ENCODE measurements at places on chromosomes 1 and 21.

DNA sequence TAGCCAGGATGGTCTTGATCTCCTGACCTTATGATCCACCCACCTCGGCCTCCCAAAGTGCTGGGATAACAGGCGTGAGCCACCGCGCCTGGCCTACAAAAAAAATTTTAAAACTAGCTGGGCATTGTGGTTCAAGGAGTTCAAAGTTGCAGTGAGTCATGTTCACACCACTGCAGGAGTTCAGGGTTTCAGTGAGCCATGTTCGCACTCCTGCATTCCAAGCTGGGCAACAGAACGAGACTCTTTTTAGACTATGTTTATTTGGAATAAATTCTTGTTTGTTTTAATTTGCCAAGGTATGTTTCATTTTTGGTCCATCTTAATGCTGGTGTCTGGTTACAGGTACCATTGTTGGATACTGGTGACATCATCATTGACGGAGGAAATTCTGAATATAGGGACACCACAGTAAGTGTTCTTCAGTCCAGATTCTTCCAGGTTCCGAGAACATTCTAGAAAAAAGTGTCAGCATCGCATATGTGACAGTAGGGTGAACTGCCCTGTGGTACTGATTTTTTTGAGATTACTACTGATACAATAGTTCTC lies 3.9 kb downstream of the PGD start:
- no peak for DNase-seq

- DNase-seq, result no peak
These were observed 4.9 kb upstream of the KIF14 start for GRCh38 chr1:200625381-200625824.

DNA sequence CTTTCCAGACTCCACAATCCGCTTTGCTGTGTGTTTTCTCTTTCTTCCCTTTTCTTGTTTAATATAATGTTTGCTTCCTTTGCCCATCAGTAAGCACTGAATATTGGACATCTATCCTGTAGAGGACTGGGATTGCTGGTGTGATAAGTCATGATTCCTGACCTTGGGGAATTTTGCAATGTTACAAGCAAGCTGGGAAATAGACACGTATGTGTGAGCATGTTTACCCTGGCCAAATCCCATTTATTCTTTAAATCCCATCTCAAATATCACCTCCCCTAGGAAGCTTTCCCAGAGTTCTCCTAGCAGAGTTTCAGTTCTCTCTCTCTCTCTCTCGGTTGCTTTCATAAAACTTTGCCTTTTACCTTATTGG lies 155.3 kb downstream of the ROR1 start:
- no peak for DNase-seq

GRCh38 chr21:35697321-35697808 lies 363.0 kb downstream of the SETD4 start:
- no peak for DNase-seq

DNA sequence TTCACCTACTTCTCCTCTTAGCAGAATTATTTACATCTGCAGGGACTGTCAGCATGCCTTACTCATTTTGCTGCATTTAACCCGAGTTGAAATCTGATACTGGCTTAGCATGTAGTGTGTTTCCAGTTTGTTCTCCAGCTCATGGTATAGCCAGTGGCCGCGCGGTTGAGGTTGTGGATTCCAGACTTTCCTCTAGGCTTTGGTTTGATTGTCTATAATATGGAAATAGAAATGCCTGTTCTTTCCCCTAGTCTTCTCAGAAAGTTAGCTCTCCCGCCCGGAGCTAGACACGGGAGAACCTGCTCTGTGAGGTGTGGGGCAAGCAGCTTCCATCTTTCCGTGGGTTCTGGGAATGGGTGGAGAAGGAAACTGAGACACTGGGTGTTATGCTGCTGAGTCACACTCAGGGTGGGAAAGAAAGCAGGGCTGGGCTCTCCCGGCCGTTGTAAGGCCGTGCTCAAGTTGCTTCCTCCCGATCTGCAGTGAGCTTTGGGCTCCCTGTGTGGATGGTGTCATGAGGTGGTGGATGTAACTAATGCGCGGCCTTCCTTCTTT lies 206.8 kb upstream of the TMEM51 start:
- no peak for DNase-seq

DNA sequence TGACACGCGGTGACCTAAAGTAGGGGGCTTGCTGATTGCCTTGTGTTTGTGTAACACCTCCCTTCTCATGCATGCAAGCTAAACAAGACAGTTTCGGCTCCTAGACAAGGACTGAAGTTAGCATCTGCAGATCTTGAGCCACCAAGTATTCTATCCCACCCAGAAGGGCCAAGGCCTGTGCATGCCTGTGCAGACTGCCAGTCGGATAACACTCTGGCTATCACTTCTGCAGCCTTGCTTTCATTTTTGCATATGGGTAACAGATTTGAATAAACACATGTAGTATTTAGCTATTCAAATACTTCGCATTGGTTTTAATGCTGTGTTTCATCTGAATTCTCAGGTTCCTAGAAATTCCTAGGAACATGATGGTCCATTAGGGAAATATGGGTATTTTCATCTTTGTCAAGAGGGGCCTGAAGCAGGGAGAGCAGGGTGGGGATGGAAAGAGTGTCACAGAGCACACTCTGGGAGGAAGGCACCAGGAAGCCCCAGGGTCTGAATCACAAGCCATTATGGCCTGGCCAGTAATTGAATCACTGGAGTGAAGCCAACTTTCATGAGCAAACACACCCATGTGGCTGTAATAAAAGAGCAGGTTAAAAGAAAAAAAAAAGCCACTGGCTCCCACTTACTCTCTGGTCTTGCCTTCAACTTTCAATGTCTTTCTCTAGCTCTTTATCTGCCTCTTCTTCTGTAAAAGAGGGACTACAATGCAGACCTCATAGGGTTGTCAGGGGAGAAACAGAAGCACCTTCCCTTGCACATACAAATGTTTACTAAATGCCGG lies 28.3 kb downstream of the GADD45A start:
- DNase-seq, result no peak

GRCh38 chr1:10773851-10774614 lies 22.4 kb downstream of the CASZ1 start:
- no peak for DNase-seq

GRCh38 chr21:34800797-34801518 lies 132.2 kb downstream of the CLIC6 start:
- DNase-seq, result no peak

DNA sequence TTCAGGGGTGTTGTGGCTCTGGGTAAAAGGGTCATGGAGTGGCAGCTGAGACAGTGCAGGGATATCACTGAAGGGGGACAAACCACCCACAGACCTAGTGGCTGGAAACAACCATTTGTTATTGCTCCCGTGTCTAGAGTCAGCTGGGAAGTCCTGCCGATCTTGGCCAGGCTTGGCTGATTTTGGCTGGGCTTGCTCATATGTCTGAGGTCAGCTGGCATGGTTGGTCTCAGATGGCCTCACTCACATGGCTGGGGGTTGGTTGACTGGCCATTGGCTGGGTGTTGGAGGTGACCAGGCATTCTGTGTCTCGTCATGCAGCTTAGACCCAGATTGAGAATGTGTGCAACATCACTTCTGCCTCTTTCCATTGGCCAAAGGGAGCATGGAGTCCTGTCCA lies 203.8 kb upstream of the POU3F1 start:
- DNase-seq, result no peak

DNA sequence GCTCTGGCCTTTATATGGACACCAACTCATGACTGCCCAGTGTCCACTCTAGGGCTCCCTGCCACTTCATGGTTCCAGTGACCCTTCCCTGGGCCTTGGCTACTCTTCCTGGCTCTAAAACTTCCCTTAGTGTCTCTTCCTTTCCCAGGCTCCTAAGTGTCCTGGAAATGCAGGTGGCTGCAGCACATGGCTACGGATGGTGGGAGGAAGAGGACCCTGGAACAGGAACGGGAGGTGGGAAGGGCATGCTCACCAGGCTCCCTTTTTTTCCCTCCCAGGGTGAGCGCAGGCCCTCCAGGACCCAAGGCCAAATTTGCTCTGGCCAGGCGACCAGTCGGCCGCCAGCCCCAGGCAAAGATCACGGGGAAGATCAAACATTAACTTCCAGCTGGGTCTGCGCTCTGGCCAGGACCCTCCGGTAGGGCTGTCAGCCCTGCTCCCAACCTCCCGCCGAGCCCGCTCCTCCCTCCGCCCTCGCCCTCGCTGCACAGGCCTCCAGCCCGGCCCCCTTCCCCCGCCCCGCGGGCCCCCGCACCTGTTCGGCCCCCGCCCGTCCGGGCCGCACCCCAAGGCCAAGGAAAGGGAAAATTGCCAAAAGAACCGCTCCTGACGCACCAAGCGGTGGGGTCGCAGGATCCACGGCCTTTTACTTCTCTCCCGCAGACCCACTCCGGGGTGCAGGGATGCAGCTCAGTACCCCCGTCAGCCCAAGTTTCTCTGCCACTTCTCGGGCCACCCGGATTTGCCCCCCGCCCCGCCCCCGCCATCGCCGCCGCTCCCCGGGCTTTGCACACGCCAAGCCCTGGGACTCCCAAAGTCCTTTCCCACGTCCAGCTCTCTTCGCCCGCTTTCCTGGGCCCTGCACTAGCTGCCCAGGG lies 894 bp downstream of the TCEA3 start:
- DNase-seq, result no peak

DNA sequence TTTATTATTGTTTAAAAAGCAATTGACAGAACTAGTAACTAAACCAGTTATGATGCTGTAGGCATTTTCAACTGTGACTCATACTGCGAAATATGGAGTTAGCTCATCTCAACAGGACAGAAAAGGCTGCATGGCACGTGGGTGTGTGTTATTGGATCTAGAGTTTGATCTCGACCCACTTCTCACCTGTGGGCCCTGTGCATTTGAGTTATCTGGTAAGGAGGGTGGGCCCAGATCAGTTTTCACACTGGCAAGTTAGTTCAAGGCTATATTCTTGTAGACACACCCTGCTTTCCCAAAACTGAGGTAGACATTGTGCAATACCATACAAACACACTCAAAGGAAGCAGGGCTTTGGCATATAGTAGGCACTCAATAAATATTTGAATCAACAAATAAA lies 71.3 kb upstream of the PRDX6 start:
- no peak for DNase-seq

DNA sequence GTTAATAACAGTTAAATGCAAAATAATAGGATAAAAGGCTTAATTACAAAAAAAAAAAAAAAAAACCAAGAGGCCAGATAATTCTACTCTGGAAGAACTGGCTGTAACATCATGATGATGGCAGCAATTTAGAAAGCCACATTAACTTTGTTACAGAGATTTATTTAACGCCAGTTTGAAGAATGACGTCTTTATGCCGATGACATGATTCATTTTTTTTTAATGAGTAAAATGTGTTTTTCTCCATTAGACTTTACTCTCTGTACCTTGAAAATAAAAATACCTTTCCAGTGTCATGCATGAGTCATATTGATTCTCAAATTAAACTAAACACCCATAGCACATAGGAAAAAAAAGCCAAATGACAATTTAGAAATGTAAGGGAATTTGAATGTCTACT lies 226.1 kb downstream of the RGS7 start:
- no peak for DNase-seq

- DNase-seq, result no peak
These were observed 66.7 kb downstream of the CCDC30 start for GRCh38 chr1:42529724-42530181.

DNA sequence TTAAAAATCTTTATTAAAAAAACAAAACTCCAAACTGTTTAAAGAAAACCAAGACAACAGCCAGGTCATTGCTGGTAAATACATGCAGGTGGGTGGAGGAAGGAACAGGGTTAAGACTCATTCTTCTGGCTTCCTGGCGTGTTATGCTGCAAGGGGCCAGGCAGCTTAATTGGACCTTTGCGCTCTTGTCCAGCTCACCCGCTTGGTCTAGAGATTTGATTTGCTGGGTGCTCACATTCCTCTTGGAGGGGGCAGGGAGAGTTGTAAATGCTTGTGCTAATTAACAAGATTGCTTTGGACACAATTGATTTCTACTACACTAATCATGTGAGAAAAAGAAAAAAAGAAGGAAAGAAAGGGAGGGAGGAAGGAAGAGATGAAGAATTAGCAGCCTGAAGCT lies 10.5 kb downstream of the CEP104 start:
- DNase-seq, result no peak

DNA sequence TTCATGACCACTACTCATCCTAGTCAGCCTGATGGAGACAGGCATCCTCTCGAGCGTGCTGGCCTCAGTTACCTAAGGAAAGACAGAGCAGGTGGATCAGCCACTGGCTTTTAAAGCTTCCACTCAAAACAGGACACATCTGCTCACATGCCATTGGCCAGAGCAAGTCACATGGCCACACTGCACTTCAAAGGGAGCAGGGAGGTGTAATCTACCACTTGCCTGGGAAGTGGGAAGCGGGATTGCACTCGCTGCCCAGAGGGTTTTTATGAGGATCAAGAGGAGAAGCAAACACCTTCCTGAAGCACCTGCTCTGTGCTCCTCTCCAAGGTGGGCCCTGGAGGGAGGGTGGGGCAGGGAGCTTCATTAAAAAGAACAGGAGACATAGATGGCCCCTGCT lies 108.0 kb downstream of the TAS1R2 start:
- no peak for DNase-seq

GRCh38 chr21:45354970-45355369 lies 50.0 kb upstream of the COL18A1 start:
- no peak for DNase-seq

- no peak for DNase-seq
These were observed 1.4 kb downstream of the MASP2 start for GRCh38 chr1:11045428-11046269.

GRCh38 chr1:3542676-3543075 lies 68.6 kb downstream of the MEGF6 start:
- DNase-seq, result no peak

DNA sequence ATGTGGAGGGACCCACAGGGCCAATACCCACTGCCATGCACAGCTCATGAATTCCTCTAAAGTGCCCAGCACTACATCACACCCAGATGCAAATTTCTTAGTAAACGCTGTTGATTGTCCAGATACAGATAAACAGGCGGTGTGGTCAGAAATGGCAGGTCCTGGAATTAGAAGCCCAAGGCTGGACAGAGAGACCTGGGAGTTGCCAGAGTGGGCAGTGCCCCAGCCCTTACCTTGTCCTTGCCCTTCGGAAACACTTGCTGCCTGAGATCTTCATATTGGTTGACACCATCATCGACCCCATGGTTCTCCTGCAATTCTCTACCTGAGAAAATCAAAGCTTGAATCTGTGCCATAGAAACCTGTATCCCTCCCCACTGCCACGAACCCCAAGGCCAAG lies 149.3 kb upstream of the ETV3 start:
- no peak for DNase-seq

DNA sequence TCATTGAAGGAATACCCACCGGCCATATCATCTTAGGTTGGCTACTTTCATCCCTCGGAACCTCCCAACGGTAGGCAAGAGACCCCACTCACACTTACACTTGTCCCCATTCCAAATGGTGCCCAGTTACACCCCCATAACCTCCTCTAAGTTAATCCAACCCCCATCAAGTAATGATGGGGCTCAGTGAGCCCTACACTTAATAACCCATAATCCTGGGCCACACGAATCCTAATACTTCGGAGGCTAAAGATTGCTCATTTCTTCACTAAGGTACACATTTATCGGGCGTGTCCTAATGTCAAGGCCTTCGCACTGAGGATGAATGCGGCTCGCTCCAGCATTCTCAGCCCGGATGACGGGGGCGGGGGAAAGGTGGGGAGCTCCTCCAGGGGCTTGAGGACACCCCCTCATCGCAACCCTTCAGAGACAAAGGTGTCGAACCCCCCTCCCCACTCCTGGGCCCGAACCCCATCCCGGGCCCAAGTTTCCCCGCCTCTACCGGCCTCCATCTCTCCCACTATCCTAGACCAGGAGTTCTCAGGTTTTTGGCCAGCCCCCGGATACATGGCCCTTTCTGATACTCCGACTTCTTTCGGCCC lies 435 bp downstream of the ILF2 start:
- DNase-seq, result peak; percentile 13

- DNase-seq, result no peak
These were observed 155.2 kb upstream of the COA6 start for GRCh38 chr1:234218078-234218477.

GRCh38 chr1:238107322-238107721 lies 216.6 kb upstream of the ZP4 start:
- DNase-seq, result no peak

Data from T-helper 17 cell (primary cell).